Head of caudate nucleus (tissue), 42 donors: ENCODE measurements at places on chromosomes 5 and 9.

GRCh38 chr9:15612962-15613361 lies 60.1 kb downstream of the CCDC171 start:
- no peak for DNase-seq

DNA sequence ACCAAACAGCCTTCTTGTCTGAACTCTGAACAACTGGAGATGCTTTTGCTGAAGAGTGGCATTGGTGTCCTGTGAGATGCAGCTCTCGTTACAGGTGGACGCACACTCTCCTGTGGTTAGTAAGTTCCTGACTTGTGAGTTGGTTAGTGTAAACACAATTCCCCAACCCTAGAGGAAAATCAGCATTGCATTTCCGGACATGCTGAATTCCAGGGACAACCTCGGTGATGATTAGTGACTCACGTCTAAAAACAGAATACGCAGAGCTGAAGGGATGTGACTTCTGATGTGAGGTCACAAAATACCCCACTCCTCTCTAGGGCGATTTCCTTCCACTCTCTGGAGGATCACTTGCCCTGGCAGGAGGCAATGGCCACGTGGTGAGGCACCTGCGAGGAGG lies 5.0 kb downstream of the OR2V2 start:
- no peak for DNase-seq

DNA sequence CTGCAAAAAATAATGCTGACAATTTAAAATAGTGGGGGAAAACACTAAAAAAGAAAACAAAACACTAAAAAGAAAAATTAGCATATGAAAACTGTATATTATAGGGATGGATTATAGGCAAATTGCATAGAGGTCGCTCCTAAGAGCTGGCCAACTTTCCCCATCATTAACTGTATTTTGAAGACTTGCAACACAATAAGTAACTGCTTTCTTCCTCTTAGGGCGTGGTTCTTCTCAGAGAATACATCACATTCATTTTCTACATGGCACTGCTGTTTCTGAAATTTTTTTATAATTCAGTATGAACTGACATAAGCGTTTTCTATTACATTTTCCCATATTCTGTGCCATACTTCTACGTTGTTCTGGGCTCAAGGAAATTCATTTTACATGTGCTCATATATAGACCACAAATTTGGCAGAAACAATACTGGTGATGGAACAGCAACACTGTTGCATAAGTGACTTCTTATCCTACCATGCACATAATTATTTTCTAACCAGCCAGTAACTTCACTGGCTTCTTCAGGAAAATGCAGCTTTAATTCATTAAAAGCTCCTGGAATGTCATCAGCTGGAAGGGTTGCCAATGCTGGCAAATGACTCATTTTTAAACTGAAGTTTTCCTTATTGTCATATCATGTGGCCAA lies 171.2 kb upstream of the DMAC1 start:
- no peak for DNase-seq

- no peak for DNase-seq
Measured at GRCh38 chr9:127179633-127180441, 57.4 kb upstream of the ANGPTL2 start.

- no peak for DNase-seq
Measured at GRCh38 chr5:84673785-84674184, 289.1 kb upstream of the EDIL3 start.

- DNase-seq: no peak
Measured at GRCh38 chr5:132422720-132423437, 53.4 kb downstream of the SLC22A5 start.

DNA sequence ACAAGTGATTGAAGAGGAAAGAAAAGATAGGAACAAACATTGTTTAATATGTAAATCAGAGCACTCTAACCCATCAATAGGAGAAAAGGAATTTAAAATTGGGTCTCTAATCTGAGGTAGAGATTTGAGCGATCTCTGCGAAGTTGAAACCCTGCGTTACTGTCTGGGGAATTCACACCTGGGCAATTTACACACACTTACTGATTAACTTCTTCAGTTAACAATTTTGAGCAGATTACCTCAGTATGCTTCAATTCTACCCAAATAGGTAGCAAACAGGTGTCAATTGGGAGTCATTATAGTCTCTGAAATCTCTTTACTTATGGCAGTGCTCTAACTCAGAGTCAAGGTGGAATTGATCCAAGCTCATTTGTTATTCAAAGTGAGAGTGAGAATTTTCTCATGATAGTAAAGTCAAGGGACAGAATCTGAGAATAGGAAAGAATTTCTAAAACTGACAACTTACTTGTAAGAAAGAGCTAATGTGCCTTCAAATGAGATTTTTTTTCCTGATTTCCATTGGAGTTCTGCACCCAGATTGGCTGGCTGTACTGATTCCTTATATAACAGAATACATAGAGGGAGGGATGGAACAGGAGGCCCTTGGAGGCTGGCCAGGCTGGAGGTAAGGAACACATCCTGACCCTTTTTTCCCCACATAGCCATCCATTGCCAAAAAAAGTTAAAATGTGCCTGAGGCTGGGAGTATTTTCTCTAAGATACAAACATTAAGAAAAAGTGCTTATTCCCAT lies 27.1 kb upstream of the IFNA14 start:
- DNase-seq: no peak

GRCh38 chr9:137492464-137493363 lies 33.6 kb upstream of the NSMF start:
- no peak for DNase-seq

GRCh38 chr5:164358531-164359259 lies 853.3 kb downstream of the MAT2B start:
- no peak for DNase-seq

DNA sequence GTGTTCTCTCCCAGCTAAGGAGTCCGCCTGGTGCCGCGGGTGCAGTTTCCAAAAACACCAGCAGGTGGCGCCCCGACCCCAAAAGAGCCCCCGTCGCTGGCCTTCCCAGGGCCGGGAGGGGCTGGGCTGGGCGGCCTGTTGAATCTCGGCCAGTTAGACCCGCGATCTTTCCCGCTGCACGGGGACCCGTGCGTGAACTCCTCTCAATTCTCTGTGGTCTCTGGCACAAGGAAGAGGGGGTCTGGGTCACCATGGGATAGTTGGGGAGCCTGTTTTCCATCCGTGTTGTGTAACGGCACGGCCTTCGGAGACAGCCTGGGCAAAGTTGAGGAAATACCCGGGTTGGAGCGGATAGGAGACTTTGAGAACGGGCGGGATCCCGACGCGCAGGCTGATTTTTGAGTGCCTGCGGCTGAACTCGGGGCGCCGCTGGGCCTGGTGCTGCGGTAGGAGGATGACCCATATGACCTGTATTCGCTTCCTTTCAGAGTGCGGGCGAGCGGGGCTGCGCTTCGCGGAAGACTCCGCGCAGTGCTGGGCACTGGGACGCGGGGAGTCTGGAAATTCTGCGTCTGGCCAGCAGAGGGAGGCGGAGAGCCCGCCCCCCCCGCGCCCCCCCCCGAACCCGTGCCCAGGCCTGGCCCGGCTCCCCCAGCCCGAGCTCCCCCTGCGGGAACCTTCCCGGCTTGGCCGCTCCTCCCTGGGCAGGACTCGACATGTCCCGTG lies 7.9 kb upstream of the PSD2 start:
- peak; percentile 97 for DNase-seq

DNA sequence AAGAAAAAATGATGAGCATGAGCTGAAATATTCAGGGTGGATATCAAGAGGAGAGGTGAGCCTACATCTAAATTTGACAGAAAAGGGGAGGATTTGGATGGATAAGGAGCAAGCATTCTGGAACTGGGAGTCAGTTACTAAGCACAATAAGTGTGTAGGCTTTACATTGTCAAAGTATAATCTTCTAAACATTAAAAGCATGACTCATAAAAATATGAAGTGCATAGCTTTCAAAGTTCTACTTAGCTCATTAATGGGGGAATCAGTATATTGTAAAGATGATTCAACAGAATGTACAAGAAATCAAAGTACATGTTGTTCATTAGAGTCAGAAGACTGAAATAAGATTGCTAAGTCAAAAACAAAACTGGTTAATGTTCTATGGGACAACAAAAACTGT lies 248.0 kb upstream of the GAS1 start:
- DNase-seq: no peak
